T-helper 9 cell (primary cell): ENCODE measurements at places on chromosomes 3 and 15.

DNA sequence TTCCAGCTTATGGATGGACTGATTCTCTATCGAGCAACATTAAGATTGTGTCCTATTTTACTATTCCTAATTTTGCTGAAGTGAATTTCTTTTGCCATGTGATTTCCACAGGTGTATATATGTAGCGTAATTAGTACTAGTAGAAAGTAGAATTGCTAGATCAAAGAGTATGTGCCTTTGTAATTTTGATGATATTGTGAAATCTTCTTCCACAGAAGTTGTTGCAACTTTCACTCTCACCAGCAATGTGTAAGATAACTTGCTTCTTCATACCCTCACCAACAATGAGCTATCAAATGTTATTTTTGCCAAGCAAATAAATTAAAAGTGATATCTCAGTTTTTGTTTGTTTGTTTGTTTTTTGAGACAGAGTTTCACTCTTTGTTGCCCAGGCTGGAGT is 5.4 kb downstream of the PGBD4 start:
- no peak for DNase-seq

GRCh38 chr3:103894162-103894822 is 1459.5 kb downstream of the ZPLD1 start:
- no peak for DNase-seq

DNA sequence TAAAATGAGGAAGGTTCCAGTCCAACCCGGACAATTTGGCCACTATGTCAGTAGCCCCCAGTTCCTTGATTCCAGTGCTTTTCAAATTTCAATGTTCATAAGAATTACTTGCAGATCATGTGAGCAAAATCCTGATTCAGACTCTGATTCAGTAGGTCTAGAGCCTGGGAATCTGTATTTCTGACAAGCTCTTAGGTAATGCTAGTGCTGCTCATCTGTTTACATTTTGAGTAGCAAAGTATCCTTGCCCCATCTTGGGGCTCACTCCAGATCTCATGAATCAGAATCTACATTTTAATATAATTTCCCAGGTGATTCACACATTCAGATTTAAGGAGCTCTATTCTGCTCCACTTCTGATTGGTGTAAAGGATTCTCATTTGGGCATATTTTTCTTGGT is 142.0 kb downstream of the NAALADL2 start:
- no peak for DNase-seq

DNA sequence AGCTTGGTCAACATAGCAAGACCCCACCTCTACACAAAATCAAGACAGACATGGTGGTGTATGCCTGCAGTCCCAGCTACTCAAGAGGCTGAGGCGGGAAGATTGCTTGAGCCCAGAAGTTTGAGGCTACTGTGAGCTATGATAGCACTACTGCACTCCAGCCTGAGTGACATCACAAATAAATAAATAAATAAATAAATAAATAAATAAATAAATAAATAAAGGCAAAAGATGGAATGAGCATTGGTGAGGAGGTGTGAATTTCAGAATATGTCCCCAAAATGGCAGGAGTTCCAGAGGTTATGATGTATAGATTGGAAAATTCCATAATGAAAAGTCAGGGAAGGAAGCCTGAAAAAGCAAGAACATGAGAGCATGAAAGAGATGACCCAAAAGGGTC is 249.9 kb downstream of the MEX3B start:
- DNase-seq = no peak

DNA sequence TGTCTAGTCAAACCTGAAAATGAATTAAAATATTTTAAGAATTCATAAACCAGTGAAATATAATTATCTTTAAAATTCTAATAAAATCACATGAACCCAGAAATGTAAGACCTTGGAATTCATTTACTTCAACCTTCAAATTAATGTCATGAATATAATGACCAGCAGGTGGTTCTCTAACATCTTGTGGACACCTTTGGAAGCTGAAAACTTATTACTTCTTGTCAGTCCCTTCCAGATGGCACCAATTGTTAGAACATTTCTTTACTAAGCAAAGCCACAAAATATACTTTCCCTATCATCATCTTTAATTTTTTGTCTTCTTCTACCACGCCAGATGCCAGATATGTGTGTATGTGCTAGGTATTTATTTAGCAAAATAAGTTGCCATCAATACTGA is 240.0 kb downstream of the MBNL1 start:
- no peak for DNase-seq

DNA sequence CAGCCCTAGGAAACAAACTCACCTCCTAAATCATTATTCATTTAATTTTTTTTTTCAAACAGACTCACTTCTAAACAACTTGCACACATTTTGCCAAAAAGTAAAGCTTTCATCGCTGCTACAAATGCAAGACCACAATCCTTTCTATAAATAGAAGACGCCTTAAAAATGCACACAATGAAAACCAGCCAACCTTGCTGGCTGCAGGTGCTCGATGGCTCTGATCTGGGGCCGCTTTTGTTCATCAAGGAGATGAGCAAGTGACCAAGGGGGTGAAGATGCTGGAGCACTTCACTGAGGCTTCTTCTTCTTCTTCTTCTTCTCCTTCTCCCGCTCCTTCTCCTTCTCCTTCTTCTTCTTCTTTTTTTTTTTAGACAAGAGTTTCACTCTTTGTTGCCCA is 12.7 kb upstream of the SLC6A6 start:
- no peak for DNase-seq

- no peak for DNase-seq
Observed at GRCh38 chr3:43411429-43411828, 125.1 kb downstream of the SNRK start.

DNA sequence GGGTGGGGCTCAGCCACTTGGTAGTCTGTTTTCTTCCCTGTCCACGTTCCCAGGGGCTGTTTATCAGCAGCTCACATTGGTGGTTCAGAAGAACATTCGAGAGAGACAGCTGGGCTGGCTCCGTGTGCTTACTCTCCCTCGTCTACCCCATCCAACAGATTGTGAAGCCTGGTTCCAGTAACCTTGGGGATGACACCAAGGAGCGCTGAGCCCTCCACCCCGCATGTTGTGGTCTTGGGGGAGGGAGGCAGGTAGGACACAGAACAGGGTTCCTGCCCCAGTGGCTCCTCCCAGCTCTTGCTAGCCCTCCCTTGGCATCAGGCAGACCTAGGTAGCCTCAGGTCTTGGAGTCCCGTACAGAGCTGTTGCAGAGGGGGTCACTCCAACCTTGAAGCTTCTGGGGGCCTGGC is 33.1 kb downstream of the KLF13 start:
- DNase-seq = no peak

- no peak for DNase-seq
Observed at GRCh38 chr3:33932010-33932764, 133.8 kb downstream of the PDCD6IP start.

DNA sequence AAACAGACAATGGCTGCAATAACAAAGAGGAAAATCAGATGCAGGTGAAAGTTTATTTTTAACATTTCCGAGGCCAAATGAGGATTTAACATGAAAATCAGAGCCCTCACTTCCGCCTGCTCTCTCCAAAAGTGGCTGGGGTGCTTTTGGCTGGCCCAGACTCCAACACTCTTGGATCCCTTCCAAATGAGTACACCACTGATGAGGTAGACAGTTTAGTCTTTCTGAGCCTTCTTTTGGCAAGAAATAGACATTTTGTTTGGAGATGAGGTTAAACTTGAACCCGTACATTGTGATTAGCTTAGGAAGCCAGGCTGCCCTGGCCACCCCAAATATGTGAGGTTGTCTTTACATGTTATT is 51.0 kb upstream of the TRA2B start:
- no peak for DNase-seq

GRCh38 chr3:140205598-140205997 is 270.6 kb downstream of the CLSTN2 start:
- no peak for DNase-seq

DNA sequence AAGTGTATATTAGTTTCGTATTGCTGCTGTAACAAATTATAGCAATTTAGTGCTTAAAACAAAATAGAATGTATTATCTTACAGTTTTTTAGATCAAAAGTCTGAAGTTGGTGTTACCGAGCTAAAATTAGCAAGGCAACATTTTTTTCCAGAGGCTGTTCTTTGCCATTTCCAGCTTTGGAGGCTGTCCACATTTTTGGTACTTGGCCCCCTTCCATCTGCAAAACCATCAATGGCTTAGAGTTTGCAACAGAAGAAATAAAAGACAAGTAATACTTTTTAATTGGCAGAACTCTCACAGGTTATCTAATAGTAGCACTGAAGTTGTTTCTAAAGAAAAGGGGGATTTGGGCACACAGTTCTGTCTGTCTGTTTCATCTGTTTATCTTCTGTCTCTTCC is 1248.5 kb downstream of the ROBO1 start:
- no peak for DNase-seq
